ENCODE measurements at places on chromosomes 11 and 22.

DNA sequence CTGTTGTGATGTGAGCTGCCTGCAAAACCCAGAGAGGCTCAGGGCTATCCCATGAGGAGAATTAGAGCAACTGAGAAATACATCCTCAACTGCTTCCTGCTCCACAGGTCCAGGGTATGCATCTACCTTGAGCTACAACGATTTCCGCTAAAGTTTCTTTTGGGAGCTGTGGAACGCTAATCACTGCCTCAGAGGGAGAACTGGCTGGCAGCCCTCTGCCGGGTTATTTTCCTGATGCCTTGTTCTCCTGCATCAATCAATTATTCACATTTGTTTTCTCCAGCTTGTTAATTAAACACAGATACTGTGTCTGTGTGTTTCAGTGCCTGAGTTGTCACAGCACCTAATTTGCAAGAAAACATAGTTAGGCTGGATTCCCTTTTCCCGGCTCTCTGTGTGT is 211.1 kb upstream of the PLET1 start:
- no peak for DNase-seq

DNA sequence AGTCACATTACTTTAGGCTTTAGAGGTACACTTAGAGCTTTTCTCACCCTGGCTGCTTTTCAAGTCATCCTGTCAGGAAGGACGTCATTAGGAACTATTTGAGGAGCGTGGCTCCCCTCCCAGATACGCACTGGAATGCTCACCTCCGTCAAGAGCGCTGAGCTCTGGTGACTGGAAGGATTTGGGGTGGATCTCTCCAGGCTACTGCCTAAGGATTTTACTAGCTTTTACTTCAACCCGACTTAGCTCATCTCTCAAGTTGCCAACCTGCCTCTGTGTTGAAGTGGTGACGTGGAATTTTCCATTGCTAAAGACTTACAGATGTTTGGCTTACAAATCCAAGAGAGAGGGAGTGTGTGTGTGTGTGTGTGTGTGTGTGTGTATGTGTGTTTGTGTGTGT is 355.3 kb upstream of the CCDC90B start:
- no peak for DNase-seq

DNA sequence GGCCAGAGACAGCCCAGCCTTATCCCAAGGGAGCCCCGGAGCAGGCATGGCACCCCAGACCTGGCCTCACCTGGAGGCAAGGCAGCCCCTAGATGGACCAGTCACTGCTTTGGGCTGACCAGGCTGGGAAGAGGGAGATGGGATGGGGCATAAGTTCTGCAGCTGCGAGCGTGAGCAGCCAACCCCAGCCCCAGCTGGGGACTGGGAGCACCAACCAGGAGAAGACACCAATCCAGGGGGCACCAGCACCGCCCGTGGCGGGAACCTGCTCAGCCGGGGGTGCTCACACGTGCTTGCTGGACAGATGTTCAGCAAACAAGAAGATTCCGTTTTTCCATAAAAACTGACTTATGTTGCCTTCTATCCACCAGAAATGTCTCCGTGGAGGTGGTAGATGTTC is 16.2 kb upstream of the FADD start:
- DNase-seq = no peak

- DNase-seq = no peak
These were observed 9.6 kb upstream of the CD81 start for GRCh38 chr11:2367266-2368160.

- no peak for DNase-seq
These were observed 51.5 kb upstream of the RAB1B start for GRCh38 chr11:66216911-66217310.

DNA sequence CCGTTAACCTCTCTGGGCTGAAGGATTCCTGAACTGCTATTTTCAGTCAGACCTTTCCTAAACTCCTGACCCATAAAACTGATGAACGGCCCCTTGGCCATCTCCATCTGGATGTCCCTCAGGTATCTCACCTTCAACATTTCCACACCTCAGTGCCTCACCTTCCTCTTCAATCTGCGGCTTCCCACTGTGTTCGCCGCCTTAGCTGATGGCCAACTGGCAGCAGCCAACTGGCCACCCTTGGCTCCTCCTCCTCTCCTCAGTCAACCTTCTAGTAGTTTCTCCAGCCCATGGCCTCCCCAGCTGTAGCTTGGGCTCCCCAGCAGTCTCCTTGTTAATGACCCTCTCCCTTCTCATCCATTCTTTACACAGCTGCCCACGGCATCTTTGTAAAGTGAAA is 55.0 kb upstream of the PHOX2A start:
- no peak for DNase-seq

DNA sequence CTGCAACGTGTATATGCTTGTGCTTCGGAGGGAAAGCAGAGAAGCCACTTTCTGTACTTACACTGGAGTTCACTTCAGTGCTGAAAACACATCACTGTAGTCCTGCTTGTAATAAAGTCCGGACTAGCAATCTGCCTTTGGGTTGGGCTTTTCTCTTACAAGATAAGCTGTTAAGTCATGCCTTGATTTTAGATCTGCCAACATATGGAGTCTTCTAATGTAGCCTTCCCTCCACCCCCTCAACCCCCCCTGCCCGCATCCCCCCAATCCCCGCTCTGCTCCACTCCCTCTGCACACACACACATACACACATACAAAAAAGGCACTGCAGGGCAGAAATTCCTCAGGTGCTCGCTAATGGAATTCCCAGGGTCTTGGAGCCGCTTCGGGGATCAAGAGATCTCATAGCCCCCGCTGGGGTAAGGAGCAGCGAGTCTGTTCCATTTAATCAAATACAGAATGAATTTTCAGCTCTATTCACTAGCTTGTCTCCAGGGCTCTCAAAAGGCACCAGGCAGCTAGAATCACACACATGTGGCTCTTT is 3.4 kb downstream of the CDON start:
- DNase-seq = no peak

DNA sequence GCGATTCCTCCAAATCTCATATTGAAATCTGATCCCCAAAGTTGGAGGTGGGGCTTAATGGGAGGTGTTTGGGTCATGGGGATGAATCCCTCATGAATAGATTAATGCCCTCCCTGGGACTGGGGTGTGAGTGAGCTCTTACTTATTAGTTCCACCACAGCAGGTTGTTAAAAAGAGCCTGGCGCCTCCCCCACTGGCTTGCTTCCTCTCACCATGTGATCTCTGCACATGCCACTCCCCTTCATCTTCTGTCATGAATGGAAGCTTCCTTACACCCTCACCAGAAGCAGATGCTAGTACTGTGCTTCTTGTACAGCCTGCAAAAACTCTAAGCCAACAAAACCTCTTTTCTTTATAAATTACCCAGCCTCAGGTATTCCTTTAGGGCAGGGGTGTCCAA is 8.8 kb downstream of the RRAS2 start:
- DNase-seq = no peak

DNA sequence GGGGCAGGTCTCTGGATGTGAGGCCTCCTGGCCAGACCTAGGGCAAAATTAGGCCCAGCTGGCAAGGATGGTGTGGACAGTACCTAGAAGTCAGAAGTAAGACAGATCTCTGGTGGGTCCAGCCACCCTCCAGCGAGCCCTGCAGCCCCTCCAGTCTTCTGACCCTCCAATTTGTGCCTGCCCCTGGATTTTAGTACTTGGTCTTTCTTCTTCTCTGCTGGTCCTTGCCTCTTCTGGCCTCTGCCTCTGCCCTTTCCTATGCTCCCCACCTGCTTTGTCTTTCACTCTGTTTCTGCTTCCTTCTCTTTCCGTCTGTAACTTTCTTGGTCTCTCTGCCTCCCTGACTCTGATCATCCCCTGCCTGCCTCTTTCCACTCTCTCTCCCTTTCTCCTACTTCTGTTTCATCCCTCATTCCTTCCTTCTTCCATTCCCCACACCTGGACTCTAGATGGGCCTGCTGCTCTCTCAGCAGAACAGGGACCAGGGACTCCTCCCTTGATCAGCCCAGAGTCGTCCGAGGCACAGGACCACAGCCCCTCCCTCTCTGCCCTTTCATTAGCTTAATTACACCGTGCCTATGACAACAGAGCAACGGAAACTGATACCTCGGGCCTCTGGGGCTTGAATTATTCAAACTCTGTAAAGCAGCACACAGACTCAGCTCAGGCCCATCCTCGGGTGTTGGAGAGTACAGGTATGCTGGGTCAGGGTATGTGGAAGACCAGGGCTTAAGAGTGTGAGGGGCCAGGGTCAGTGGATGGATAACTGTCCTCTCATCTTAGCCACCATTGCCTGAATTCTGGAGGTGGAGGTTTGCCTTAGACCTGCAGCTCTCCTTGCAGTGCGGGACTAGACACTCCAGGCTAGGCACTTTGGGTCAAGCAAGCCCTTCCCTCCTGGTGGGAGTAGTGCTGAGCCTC is at the start of gene CHRNA10:
Gene CHRNA10, minus strand, starts transcription at position 51 of the 921 bp plus-strand sequence. CDS start 72 bp downstream, outside the sequence.
- no peak for DNase-seq

GRCh38 chr11:14089690-14090462 is 127.4 kb downstream of the SPON1 start:
- no peak for DNase-seq

- DNase-seq = no peak
These were observed 196.2 kb downstream of the SOX6 start for GRCh38 chr11:16160146-16160545.

DNA sequence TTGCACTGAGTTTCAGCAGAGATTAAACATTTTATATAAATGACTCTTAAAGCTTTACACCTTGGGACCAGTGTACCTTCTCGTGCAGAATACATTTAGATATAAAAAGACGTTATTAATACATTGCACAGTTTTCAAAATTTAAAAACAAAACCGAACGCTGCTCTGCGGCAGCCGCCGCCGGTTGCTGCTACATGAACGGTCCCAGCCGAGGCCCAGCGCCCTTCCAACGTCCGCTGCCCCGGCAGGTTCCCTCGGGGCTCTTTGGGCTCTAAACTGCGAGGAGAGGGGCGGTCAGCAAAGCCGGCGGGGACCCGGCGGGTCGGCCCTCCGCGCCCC is 2.0 kb downstream of the CDKN1C start:
- DNase-seq = no peak

GRCh38 chr11:133918608-133919260 is 38.0 kb downstream of the IGSF9B start:
- no peak for DNase-seq

- DNase-seq = no peak
These were observed 51.1 kb downstream of the CLMP start for GRCh38 chr11:123143921-123144320.

- DNase-seq = no peak
These were observed 43.5 kb downstream of the SGSM3 start for GRCh38 chr22:40413873-40414272.

DNA sequence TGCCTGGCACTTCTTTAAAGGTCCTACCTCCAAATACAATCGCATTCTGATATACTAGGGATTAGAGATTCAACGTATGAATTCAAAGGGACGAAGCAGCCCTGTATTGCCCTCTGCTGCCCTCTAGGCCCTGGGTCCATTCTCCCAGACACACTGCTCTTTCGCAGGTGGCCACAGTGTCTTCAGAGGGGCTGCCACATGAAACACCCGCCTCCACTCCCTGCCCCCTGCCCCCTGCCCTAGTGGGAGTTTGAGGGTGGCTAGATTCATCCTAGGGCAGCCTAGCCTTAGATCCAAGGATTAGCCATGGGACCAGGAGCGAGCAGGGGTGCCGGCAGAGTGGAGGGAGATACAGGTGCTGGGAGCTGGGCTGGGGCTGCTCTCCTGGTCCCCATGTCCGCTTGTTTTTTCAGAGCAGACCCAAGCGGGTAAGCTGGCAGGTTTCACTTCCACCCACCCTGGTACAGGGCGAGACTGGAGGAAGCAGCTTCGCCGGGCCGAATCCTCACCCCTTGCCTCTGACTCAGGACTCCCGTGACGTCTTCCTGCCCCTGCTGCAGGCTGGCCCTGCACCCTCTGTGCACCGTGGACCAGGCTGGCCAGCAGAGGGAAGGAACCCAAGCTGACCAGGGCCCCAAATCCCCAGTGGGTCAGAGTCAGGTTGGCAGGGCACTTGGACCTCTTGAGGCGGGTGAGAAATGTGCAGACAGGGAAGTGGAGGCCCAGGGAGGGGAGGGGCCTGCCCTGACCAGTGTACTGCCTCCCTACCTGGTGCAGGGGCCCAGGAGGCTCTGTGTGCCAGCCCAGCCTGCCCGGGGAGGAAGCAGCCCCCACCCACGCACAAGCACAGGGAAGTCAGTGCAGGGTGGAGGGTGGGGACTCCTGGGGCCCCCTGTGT is 28.4 kb upstream of the HMOX1 start:
- DNase-seq = no peak

GRCh38 chr11:100460426-100460825 is 226.7 kb upstream of the ARHGAP42 start:
- no peak for DNase-seq

GRCh38 chr22:47327241-47327640 is 564.8 kb downstream of the TBC1D22A start:
- DNase-seq = no peak

- no peak for DNase-seq
These were observed 280.5 kb downstream of the DDX10 start for GRCh38 chr11:108945341-108945740.

GRCh38 chr11:102534261-102534872 is 3.8 kb upstream of the MMP7 start:
- DNase-seq = no peak

DNA sequence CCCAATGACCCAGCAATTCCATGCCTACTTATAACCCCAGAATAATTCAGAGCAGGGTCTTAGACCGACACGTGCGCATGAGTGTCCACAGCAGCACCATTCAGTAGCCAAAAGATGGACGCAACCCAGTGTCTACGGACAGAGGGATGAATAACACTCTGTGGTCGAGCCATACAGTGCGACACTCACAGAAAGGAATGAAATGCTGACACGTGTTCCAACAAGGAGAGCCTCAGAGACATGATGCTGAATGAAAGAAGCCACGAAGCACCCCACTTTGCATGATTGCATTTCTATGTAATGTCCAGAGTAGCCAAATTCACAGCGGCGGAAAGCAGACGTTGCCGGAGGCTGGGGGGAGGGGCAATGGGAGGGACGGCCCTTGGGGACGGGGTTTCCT is 134.4 kb downstream of the CTTN start:
- DNase-seq = no peak

GRCh38 chr11:4881860-4882500 is at the start of gene OR51T1:
Gene OR51T1 (plus strand): TSS chr11:4881900. CDS start chr11:4881900, 0 bp downstream.
- DNase-seq = no peak

- peak; percentile 41 for DNase-seq
These were observed 16.7 kb upstream of the SYT12 start for GRCh38 chr11:67006029-67006884.

- DNase-seq = no peak
These were observed 242.3 kb upstream of the B3GAT1 start for GRCh38 chr11:134654161-134654915.

- DNase-seq = no peak
These were observed 155.2 kb downstream of the TRIM29 start for GRCh38 chr11:119982517-119983239.

DNA sequence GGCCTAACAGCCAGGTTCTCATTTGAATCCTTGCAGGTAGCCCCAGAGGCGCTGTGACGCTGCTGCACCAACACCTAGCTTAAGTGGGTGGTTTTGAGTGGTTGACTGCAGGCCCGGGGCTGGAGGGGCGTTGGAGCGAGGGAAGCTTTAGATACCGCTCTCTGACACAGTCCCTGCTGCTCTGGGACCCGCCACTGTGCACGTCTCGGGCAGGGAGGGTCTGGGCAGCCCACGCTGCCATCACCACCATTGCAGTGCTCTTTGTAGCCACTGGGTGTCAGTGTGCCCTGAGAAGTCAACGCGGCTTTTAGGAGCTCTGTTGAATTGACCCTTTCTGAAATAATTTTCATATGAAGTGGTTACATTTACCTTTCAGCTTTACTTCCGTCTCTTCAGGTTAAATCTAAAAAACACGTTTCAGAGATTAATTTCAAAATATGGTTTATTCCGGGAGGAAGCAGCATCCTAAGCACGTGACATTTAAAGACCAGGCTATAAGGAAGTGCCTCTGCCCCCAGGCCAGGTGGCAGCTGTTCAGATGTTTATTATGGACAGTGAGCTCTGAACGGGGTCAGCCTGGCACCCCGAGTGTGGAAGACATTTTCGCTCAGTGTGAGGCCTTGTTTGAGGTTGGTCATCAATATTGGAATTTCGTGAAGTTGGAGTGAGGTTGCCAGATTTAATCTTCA is 30.9 kb upstream of the PARVB start:
- DNase-seq = peak; percentile 48
